ENCODE measurements at places on chromosomes 1 and 21. TPM values are rescaled to one million over a fixed set of nuclear protein-coding genes. Genes with fewer than 3 reads are reported as not detected.

The LCE6A gene
- not detected for total RNA-seq

- DNase-seq = no peak
Observed at GRCh38 chr1:222759451-222760035, 22.5 kb downstream of the FAM177B start.

The LGR6 gene
- 7.2 TPM for total RNA-seq

- DNase-seq = no peak
Observed at GRCh38 chr21:38448671-38449385, 49.4 kb downstream of the ERG start.

DNA sequence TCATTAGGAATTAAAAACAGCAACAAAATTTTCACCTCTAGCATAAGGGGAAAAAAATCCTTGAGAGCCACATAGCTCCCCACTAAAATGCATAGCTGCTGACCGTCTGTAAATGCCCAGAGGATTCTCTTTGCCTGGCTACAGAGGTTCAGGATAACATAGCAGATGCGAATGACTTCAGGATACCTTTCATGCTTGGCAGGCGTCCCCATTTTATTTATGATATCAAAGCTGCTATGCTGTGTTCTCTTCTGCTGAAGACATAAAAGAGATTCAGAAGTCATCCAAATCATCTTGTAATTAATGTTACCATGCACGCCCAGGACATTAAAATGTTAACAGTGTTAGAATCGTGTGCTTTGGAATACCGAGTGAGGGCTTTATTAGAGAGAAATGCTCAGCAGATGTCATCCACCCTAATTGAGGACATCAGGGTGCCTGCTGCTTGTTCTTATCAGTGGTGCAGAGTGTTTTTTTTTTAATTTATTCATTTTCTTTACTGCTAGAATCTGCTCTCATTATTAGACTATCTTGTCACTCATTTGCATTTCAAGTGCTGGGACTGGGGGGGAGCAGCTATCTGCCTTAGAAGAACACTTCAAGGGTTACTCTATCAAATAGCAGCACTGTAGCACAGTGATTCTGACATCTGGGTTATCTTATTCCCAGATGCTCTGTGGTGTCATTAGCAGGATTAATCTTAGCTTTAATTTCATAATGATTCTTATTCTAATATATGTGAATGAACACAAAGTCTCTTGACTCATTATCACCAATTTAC lies 139.5 kb downstream of the ZNF326 start:
- no peak for DNase-seq

The GRHL3 gene
- not detected for total RNA-seq

The MAP1LC3C gene
- total RNA-seq = 0.59 TPM

DNA sequence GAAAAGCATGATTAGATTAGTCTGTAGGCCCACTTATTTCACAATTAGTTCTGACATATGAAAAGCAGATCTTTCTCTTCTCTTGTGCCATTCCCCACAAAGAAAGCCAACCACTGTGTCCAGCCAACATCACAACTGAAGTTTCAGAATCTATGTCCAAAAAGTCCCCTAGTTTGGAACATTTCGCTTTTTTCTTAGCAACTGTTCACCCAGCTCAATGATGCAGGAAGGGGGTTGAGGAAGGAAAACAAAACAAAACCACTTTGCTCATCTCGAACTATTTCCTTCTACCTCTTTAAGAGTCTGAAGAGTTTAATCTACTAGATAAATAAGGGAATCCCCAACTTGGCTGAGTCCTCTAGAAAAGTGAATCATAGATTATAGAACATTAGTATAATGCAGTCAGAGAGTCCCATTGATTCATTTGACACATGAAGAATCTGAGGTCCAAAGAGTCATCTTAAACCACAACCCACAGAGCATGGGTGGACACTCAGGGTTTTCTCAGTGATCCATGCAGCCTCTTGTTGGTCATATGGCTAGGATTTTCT lies 159.3 kb upstream of the SGIP1 start:
- no peak for DNase-seq

GRCh38 chr1:34302798-34303197 lies 126.1 kb downstream of the C1orf94 start:
- no peak for DNase-seq

DNA sequence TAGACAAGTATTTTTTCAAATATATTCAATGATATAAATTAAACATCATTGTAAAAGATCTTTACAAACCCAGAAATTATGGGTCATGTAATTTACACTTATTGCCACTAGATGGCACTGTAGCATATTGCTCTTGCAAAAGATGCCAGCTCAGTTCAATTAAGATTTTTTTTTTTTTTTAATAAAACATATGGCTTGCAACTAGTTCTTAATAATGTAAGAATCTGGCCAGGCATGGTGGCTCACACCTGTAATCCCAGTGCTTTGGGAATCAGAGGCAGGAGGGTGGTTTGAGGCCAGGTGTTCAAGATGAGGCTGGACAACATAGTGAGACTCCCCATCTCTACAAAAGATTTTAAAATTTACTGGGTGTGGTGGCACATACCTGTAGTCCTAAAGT lies 49.4 kb upstream of the DESI2 start:
- DNase-seq = no peak

DNA sequence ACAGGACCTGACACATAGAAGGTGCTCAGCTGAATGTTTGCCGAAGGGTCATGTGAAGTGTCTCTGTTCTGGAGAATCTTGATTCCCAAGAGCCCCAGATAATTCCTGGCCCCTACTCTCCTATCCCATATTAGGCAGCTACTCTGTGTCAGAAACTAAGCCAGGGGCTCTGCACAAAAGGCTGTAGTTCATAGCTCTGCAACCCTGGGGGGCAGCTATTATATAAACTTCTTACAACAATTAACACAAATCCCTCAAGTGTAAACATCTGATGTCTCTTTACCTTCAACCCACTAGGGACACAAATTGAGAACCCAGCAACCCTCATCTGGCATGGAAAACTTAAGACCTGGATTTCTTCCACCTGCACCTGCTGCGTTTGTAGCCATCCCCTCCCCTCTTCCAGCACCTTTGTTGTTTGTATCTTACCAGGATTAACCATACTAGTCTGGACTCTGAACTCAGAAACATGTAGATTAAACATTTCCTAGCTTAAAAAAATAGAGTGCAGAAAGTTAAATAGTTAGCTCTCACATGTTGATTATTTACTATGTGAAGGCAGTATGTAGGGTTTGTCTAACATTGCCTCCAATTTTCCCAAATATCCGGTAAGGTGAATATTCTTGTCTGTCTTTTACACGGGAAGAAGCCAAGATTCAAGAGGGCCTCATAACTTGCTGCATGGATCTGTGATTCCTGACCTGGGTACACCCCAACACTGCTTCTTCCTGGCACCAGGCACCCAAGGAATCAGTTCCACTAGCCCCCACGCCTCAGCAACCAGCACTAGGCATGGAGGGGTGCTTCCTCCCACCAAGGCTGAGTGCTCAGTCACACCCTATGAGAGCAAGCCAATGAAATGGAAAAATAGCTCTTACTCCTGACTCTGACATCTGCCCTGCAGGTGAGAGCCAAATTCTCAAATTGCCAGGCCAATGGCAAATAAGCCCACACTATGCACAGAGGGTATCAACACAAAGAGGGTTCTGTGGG lies 220.7 kb upstream of the HOOK1 start:
- DNase-seq = no peak

DNA sequence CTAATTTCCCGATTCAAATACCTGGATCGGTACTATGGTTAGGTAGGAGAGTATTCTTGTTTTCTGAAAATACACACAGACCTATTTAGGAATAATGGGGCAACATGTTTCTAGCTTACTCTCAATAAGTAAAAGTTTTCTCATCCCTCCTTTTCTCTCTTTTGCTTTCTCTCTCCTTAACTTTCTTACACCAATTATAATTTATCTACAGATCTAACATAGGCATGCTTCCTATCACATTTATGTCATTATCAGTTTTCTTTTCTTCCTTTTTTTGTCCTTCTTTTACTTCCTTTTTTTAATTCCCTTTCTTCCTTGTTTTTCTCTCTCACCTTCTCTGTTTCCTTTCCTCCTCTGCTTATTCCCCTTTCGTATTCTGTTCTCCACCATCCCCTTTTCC lies 20.3 kb downstream of the SNX7 start:
- DNase-seq = no peak

GRCh38 chr1:43536196-43536863 lies 5.6 kb downstream of the PTPRF start:
- no peak for DNase-seq

The E2F2 gene
- total RNA-seq = 0.12 TPM

- no peak for DNase-seq
Observed at GRCh38 chr1:37315371-37315846, 159.0 kb upstream of the ZC3H12A start.

DNA sequence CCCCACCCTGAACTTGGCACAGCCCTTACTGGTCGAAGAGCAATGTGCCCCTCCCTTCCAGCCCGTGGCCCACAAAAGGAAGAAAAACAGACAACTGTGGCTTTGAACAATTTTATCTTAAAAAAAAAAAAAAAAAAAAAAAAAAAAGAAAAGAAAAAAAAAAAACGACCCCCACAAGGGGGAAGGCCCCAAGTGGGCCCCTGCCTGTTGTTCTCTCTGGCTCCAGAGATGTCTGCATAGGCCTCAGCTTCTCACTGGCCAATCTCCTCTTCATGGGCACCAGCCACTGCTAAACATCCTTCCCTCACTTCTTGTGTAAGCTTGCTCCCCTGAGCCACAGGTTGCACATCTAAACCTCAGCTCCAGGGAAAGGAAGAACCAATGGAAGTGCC lies 386 bp upstream of the TSTD1 start:
- DNase-seq = no peak
